ENCODE measurements at places on chromosomes 2 and 18. TPM values are rescaled to one million over a fixed set of nuclear protein-coding genes. Genes with fewer than 3 reads are reported as not detected.

DNA sequence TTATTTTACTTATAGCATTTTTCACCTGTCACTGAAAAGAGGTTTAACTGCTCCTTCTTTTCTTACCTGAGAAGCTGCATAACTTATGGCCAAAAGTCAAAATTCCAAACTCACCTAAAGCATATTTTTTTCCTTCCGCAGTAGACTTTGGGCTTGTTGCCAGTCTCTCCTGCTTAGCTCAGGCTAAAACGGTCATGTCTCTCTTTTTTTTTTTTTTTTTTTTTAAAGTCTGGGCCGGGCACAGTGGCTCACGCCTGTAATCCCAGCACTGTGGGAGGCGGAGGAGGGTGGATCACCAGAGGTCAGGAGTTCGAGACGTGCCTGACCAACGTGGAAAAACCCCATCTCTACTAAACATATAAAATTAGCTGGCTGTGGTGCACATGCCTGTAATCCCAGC, 113.5 kb downstream of the RTN4 start:
- DNase-seq = no peak

DNA sequence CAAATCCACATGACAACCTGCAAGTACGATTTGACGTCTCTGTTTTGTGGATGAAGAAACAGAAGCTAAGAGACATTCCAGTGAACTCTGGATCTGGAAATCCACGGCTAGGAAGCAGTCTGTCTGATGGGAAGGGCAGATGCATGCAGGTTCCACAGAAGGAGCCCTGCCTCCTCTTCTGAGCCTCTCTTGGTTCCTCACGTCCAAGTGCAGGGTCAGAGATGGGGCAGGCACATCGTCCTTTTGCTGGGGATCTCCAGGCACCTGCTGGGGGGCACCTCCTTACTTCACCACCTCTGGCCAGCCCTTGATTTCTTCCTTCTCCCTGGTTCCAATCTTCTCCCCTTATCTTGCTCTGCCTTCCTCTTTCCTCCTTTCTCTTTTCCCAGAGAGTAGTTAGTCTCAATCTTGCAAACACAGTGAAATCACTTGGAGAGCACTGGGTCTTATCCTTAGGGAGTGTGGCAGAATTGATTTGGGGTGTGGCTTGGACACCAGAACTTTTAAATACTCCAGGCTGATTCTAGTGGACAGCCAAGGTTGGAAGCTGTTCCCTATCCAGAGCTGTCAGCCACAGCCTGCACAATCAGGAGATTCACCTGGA, 137.8 kb downstream of the BCL2 start:
- DNase-seq = no peak

Gene AFTPH
- total RNA-seq = 20.5 TPM

GRCh38 chr2:169034256-169034655, 3.1 kb upstream of the ABCB11 start:
- DNase-seq = no peak

GRCh38 chr2:104658144-104658835, 195.6 kb upstream of the POU3F3 start:
- DNase-seq = no peak

- DNase-seq = no peak
These were observed 32.6 kb upstream of the E2F6 start for GRCh38 chr2:11498543-11499034.

Gene ANKRD62
- not detected for total RNA-seq

Gene SERPINB13
- total RNA-seq = not detected

- no peak for DNase-seq
These were observed 966.3 kb upstream of the POU3F3 start for GRCh38 chr2:103887625-103888024.

- DNase-seq = no peak
These were observed 34.2 kb upstream of the DYSF start for GRCh38 chr2:71419145-71419544.
